Body of pancreas (tissue), 4 donors: ENCODE measurements at places on chromosomes 7 and 10.

DNA sequence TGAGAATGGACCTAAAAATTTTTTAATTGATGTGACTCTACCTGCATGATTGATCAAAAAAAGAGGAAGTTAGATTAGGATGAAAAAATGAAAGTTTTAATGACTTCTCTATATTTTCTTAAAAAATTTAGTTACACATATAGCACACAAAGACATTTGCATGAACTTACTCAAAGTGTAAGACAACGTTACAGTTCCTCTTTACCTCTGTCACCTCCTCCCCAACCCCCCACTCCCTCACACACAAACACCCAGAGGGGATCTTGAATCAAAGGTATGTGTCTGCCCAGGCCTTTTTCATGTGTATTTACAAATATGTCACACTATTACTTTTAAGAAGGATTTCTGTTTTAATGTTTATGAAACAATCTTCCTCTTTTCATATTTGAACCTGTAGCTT is 20.6 kb upstream of the CDCA7L start:
- no peak for DNase-seq

GRCh38 chr10:56469482-56469881 is 108.4 kb upstream of the ZWINT start:
- DNase-seq = no peak

DNA sequence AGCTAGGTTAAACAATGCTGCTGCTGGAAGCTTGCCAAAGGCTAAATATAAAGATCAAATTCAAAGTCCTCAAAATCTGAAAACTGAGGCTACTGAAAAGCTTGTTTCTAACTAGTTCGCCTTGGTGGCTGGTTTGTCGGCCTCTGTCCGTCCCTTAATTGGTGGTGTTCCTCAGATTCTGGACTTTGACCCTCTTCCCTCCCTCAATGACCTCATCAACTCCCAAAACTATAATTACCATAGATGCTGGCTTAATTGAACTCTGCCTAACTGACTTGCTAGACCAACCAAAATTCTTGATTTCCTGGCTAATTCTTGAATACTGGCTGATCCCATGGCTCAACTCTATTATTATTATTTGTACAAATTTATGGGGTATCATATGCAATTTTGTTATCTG is 15.6 kb downstream of the ARHGAP21 start:
- peak; percentile 30 for DNase-seq

DNA sequence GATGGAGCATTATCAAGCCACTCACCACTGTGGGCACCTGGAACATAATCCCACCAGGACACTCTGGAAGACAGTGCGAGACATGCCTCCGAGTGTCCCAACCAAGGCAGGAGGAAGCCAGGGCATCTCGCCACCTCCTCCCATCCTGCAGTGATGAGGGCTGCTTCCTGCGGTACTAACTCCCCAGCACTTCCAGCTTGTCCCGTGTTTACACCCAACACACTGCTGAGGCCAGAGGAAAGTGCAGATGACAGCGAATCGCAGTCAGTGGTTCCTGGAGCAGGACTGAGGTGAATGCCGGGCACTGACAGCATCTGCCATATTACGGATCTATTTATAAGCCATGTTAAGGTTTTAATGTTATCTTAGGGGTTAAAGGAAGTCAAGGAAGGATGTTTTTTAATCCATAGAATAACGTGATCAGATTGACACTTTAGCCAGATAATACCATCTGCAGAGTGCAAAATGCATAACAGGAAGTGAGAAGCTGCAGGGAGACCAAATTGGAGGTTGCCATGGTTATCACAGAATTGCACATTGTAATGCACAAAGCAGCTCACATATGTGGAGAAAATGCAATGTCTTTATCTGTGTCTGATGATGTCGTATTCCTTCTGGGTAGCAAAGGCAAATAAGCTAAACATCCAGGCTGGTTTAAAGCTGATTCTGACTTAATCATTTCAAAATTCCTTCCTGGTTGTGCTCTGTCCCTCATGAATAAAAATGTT is 314.1 kb upstream of the C7orf33 start:
- DNase-seq = no peak

DNA sequence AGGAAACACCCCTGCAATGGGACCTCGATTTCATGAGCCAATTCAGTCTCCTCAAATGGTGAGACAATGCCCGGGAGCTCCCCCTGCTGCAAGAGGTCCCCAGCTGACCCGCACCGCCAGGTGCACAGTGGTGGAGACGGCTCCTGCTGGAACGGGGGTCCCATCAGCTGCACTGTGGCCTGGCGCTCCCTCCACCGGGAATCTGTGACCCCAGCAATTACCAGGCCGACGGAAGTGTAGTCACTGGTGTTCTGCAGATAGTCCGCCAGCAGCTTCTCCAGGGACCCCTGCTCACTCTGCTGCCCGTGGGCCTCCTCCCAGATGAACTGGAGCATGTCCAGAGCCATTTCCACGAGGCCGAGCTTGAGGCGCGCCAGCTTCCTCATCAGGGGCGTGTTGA is 64.9 kb upstream of the NKX6-2 start:
- DNase-seq = no peak

GRCh38 chr10:133529576-133529946 is 2.4 kb downstream of the CYP2E1 start:
- no peak for DNase-seq

GRCh38 chr10:66786709-66787108 is 139.1 kb upstream of the LRRTM3 start:
- DNase-seq = no peak

DNA sequence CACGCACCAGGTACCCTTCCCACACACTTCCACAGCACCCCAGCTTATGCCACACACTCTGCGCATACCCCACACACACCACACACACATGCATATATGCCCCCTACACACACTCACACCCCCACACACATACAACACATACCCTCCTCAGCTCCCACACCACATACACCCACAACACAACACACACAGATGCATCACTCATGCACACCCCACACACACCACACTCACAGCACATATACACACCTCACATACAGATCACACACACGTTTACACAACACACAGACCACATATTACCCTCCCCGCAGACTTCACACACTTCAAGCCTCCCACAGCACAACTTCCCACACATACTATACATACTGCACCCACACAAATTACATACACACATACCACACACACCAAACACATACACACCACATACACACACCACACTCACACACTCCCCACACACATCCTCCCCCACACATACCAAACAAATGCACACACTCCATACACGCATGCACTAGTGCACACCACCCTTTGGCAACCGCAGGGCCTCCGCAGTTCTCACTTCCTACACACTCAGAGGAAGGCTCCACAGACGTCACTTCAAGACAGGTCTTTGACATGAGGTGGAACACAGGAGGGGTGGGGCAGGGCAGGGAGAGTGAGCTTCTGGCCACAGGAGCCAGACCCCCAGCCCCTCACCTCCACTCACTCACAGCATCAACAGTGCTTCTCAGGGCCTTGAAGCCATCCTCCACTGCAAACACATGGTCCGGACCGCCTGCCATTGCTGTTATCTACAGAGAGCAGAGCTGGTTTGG is 18.5 kb upstream of the ANTXRL start:
- DNase-seq = no peak

DNA sequence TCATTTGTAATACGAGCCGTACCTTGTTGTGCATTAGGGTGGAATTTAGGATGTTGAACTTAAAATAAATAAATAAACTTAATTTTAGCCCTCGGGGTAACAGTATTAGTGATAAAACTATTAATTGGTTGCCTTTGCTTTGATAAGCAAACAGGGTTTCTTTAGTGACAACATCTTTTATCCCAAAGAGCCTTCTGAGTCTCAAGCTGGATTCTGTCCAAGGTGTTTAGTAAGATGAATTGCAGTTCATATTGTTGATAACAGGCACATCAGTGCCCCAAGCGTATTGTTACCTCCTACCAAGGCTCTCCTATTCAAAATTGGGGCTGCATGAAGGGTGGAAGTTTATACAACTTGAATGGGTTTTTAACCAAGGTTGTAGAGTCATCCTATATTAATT is 144.4 kb upstream of the CELF2 start:
- no peak for DNase-seq

- DNase-seq = no peak
These were observed 39.0 kb upstream of the TMEM229A start for GRCh38 chr7:124071843-124072242.

GRCh38 chr7:36129048-36129534 is 24.0 kb upstream of the EEPD1 start:
- peak; percentile 74 for DNase-seq

- no peak for DNase-seq
These were observed 115.4 kb downstream of the ARID5B start for GRCh38 chr10:62016623-62017490.

- DNase-seq = no peak
These were observed 108.9 kb upstream of the MEOX2 start for GRCh38 chr7:15795393-15795792.

DNA sequence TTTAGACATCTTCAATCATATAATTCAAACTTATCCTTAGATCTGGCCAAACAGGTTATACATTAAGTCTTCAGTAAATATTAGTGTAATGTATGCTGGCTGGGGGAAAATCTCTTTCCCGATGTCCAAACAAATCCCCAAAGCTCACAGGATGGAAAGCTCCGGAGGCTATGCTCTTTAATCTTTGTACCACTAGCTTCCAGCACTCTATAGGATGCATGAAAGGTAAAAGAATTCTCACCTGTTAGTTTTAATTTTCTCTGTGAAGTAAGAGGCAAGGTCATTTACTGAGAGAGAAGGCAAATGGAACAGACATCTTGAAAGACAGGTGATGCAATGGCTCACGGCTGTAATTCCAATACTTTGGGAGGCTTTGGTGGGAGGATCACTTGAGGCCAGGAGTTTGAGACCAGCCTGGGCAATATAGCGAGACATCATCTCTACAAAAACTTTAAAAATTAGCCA is 99.8 kb upstream of the KIF5B start:
- no peak for DNase-seq
